ENCODE measurements at places on chromosomes 12 and 14. TPM values are rescaled to one million over a fixed set of nuclear protein-coding genes. Genes with fewer than 3 reads are reported as not detected.

Gene ACYP1
- 10.2 TPM for total RNA-seq

Gene TAMALIN
- 20.8 TPM for total RNA-seq

Gene SCAF11
- 93.7 TPM for total RNA-seq

Gene IL31
- total RNA-seq = not detected

Gene BCL2L2
- 48.4 TPM for total RNA-seq

Gene TMEM30B
- total RNA-seq = 1.3 TPM

- no peak for DNase-seq
Observed at GRCh38 chr12:128644664-128645296, 179.0 kb downstream of the SLC15A4 start.

DNA sequence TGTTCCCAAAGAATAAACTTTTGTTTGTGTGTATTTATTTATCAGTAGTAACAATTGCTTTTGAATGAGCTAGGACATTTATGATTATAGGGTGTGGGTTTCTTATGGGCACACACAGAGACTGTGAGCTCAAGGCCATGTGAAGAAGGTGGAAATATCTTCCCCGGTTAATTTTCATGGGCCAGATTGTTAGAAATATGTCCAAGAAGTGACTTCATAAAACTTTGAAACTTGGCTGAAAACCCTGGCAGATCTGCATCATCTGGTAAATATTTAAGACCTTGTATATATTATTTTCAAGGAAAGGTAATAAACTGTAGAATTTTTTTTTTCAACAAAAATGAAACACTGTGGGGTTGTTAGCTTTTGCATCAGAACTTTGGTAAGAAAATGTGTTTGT is 53.5 kb upstream of the RNU6-8 start:
- no peak for DNase-seq

DNA sequence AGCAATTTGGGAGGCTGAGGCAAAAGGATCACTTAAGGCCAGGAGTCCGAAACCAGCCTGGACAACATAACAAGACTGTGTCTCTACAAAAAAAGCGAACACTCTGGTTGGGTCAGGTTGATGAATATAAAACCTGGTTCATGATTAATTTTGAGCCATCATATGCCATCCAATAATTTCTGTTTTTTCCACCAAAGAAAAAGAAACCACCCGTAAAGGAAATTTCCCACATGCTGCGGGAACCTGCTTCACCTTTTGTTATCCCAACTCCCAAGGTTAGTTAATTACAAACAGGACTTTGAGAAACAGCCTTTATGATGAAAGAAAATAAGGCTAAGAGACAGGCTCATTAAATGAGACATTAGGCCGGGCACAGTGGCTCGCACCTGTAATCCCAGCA is 24.1 kb upstream of the BICDL1 start:
- DNase-seq = no peak

GRCh38 chr14:95137804-95138167 is 19.5 kb downstream of the DICER1 start:
- no peak for DNase-seq

DNA sequence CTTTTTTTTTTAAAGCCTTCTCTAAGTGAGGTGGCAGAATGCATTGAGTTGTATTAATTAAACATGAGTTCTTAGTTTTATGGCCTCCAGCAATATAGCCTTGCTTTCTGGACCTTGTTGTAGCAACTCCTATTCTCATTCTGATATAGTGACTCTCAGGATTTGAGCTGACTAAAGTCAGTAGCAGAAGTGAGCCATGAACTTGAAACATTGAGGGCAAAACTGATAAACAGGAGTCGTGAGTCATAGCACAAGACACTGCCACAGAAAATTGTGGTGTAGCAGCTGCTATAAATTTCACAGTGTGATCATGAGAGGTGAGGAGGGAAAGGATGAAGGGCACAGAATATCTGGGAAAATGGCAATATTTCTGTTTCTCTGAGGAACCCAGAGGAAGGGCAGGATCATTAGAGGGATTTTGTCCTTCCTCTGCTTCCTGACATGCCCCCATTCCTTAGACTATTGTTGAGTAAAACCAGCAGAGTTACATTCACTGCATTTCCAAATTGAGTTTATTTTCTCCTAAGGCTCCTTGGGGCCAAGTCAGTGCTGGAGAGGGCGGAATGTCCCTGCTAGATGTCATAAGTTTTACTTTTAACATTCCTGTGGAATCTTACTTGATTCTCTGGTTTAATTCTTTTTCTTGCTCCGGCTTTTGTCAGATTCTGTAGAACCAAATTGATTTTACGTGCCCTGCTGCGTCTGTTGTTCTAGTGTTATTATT is 7.5 kb downstream of the KLRG1 start:
- DNase-seq = no peak

- DNase-seq = no peak
Observed at GRCh38 chr12:4681732-4682131, 32.8 kb downstream of the NDUFA9 start.

GRCh38 chr12:11795192-11795912 is 145.9 kb downstream of the ETV6 start:
- no peak for DNase-seq

GRCh38 chr14:28468191-28469151 is 298.1 kb upstream of the FOXG1 start:
- DNase-seq = no peak

GRCh38 chr12:57519796-57520052 is 590 bp downstream of the DDIT3 start:
- DNase-seq = no peak

GRCh38 chr12:110002676-110003515 is 3.7 kb downstream of the ANKRD13A start:
- no peak for DNase-seq

DNA sequence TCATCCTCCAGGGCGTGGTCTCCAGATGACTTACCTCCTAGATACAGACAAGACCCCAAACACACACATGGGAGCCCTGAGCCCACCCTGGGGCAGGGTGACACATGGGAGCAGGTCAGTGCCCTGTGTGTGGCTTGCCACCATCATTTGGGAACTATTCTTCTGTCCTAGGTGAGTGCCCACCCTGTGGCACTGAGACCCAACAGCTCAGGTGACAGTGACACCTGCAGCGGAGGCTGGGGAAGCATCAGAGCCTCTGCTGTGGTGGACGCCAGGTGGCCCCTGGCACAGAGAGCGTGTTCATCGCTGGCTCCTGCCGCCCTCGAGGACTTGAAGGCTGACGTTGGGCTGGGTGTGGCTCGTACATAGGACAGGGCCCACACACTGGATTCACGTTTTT is 23.0 kb downstream of the SFSWAP start:
- DNase-seq = no peak

DNA sequence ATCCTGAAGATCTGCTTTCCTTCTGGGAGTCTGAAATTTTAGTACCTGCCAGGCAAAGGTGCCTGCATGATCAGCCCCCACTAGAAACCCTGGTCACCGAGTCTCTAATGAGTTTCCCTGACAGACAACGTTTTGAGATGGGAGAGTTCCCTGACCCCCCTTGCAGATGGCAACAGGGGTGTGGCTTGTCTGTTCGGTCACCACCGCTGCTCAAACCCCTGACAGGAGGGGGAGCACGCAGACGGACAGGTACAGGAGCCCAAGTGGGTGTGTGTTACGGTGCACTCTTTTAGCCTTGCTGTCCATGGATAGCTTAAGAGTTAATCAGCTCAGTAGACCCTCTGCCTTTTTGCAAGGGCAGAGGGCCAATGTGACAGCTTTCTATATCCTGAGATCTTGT is 19.3 kb upstream of the CDKN3 start:
- DNase-seq = no peak
